ENCODE measurements at places on chromosomes 1 and 21. TPM values are rescaled to one million over a fixed set of nuclear protein-coding genes. Genes with fewer than 3 reads are reported as not detected.

DNA sequence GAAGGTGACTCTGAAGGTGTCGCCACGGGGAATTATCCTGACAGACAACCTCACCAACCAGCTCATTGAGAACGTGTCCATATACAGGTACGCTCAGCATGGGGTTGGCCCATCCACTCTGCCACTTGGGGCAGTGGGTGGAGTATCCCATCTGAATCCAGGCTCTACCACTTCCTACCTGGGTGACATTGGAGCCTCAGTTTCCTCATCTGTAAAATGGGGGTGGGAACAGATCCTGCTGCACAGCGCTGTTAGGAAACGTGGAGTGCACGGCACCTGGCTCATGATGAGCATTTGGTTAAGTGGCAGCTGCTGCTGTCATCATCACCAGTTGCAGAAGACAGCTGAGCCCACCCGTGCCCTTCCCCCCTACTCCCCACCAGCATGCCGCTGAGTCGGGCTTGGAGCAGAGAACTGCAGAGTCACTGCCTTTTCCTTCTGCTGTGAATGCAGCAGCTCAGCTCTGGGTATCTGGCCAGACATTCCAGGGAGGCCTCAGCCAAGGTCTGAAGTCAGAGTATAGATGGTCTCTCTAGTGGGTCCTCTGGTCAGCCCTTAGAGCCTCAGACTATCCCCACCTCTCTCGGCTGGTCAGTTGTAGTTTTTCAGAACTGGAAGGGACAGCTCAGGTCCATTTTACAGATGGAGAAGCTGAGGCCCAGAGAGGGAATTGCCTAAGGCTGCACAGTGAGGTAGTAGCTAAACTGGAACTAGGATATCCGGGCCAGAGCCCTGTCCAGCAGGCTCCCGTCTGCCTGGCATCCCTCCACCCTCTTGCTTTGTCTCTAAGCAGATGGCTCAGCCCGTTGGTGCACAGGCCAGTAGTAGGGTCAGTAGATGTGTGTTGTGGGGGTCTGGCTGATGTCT, 11.7 kb downstream of the LDLRAP1 start:
- H3K27me3 ChIP-seq = no peaks in the 10 kb centered on the region
- peaks cover 55% of the 10 kb centered on the region for H3K36me3 ChIP-seq
- H3K4me1 ChIP-seq = peaks cover 85% of the 10 kb centered on the region
- no peak overlapping the region for H3K4me3 ChIP-seq

GRCh38 chr1:31033598-31033997, 31.9 kb downstream of the PUM1 start:
- no peak overlapping the region for H3K4me3 ChIP-seq
- no peak for DNase-seq
- no peaks in the 10 kb centered on the region for H3K27me3 ChIP-seq
- H3K27ac ChIP-seq = no peak overlapping the region
- peaks cover 34% of the 10 kb centered on the region for H3K4me1 ChIP-seq

- no peaks in the 10 kb centered on the region for H3K36me3 ChIP-seq
- no peak overlapping the region for H3K27ac ChIP-seq
- no peak overlapping the region for H3K4me3 ChIP-seq
- DNase-seq = no peak
- peaks cover 7% of the 10 kb centered on the region for H3K27me3 ChIP-seq
Measured at GRCh38 chr1:222026280-222026679, 284.4 kb upstream of the DUSP10 start.

Gene SPRR2E
- total RNA-seq = not detected

DNA sequence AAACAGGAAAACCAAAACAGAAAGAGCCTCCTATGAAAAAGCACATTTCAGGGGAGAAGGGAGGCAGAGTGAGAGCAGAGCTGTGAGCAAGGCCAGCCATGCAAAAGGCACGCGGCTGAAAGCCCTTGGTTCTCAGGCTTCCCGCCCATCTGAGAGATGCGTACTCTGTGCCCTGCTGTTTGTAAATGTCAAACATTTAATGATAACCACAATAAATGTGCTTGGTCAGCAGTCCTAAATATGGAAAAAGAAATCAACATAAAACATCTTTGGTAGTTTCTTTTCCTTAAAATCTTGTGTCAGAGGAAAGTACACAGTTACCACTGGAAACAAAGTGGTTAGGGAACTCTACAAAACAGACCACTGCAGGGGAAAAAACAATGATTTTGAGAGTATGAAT, 283.1 kb downstream of the DSCAM start:
- no peaks in the 10 kb centered on the region for H3K4me1 ChIP-seq
- no peak overlapping the region for H3K4me3 ChIP-seq

Gene GJA5
- not detected for total RNA-seq

DNA sequence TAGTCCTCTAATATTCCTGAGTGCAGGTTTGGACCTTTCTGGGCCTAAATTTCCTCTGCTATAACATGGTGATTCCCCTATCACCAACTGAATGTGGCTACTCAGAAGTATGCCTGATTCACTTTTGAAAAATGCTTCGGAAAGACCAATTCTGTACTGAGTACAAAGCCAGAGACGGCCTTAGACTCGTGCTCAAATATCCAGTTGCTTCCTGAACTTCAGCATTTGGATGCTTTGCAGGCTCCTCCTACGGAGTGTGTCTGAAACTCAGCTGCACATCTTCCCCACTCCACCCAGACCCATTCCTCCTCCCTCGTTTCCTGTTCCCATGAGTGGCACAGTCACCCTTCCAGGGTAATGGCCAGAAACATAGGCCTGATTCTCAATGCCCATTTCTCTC, 98.4 kb upstream of the GADD45A start:
- H3K36me3 ChIP-seq = no peaks in the 10 kb centered on the region
- DNase-seq = no peak
- no peak overlapping the region for H3K27ac ChIP-seq

Gene CD52
- total RNA-seq = 1,180 TPM

Gene SEMA4A
- total RNA-seq = 16.8 TPM

Gene ADORA3
- 0.18 TPM for total RNA-seq

Gene KRTAP10-7
- not detected for total RNA-seq

Gene OR2T2
- not detected for total RNA-seq

- peaks cover 5% of the 10 kb centered on the region for H3K27me3 ChIP-seq
- H3K27ac ChIP-seq = peak within 1 kb of the TSS; percentile 80
- H3K4me3 ChIP-seq = peak within 1 kb of the TSS; percentile 87
- DNase-seq = peak; percentile 50
- H3K4me1 ChIP-seq = peaks cover 52% of the 10 kb centered on the region
Measured at GRCh38 chr1:212699625-212700222, at the start of gene BATF3. BATF3 (minus strand) TSS chr1:212699840; CDS start chr1:212699762, 78 bp downstream.

DNA sequence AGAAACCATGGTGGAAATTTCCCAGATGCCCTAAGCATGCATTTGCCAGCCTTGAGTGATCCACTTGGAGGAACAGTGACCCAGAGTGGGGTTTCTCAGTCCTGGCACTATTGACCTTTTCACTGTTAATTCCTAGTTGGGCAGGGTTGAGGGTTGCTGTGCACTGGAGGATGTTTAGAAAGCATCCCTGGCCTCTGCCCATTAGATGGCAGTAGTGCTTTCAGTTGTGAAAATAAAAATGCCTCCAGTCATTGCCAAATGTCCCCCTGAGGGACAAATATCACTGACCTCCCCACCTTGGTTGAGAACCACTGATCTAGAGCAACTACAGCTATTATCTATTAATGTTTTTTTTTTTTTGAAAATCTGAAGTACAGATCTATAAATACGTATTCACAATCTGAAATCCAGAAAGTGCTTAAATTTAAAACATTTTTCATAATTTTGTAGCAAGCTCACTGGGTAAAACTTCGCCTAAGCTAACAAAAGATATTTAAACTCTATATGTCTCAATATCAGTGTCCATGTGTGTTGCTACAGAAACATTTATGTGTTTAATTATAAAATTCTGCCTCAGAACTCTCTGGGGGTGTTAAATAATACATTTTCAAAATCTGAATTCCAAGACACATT, 27.3 kb downstream of the F3 start:
- H3K36me3 ChIP-seq = peaks cover 5% of the 10 kb centered on the region
- DNase-seq = peak; percentile 44
- H3K27me3 ChIP-seq = no peaks in the 10 kb centered on the region

Gene RIIAD1
- total RNA-seq = not detected

DNA sequence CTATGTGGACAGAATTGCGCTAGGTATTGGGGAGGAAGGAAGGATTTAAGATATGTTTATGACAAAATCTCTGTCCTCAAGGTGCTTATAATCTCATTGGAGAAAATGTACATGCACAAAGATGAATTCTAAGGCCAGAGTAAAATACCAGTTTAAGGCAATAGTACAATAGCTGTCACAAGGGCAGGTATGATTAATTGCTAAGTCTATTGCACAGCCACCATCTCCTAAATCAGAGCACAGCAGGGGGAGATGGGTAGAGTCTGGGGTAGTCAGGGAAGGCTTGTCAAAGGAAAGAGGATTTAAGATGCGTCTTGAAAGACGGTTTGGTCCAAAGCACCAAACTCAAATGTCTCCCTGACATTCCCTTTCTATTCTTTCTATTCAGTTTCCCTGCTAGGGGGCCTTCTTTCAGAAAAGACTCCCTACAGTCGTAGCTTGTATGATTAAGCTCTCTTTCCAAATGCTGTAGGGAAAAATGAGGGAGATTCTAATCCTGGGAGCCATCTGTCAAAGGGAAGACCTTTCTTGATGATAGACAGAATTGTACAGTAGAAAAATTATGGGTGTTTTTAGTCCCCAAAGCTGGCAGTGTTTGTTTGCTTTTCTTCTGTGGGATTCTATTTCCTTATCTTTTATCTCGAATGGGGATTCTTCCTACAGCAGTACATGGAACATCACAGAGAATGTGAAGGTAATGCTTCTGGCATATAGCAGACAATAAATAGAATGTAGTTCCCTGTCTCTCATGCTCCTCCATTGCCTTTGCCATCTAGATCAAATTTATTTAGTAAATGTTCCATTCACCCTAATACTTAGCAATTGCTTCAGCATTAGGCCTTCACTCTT, 107.6 kb upstream of the NFIA start:
- peaks cover 9% of the 10 kb centered on the region for H3K27me3 ChIP-seq
- H3K36me3 ChIP-seq = no peaks in the 10 kb centered on the region
- no peak overlapping the region for H3K4me3 ChIP-seq

DNA sequence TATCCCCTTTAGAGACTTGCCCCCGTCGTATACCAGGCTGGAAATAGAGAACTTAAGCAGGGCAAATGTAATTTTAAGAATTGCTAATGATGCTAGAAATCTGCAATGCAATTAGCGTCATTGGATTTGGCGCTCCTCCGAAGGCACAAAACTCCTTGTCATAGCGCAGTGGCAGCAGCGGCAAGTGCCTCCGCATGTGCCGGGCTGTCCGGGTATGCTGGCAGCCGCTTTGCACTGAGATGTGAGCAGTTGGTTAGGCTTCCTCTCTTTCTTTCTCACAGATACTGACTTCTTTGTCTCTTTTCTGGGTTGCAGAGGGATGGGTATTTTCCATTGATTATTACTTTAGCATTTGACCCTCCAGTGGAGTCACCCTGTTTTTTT, 193.4 kb upstream of the LMO4 start:
- DNase-seq = no peak
- H3K4me3 ChIP-seq = no peak overlapping the region
- H3K36me3 ChIP-seq = no peaks in the 10 kb centered on the region
- peaks cover 13% of the 10 kb centered on the region for H3K4me1 ChIP-seq
- no peak overlapping the region for H3K27ac ChIP-seq

DNA sequence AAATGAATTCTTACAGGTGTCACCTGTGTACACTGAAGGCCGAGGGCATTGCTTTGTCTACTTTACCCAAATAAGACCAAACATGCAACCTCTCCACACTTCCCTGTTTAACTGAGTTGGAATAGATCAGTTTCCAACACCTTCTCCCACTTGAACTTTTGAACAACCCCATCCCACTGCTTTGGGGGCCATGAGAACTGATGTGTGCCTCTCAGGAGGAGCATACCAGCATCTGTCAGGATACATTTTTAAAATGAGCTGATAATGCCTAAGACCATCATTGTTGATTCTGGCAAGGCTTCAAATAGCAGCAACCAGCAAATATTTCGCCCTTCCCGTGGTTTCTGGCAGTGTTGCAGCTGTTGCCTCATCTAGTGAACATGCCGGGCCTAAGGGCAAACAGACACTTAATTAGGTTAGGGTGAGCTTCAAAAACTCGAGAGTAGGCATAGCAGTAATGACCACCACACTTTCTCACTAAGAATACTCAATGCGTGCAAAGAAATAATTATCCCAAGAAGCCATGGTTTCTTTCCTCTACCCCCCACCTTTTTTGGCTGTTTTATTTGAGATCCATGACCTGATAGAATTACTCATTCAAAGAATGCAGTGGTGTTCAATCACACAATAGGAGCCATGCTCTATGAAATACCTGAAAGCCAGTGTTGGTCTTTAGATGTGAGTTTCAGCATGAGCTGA, 63.7 kb downstream of the MAP10 start:
- DNase-seq = no peak
- H3K4me1 ChIP-seq = peaks cover 5% of the 10 kb centered on the region
- peaks cover 4% of the 10 kb centered on the region for H3K27me3 ChIP-seq
- no peak overlapping the region for H3K4me3 ChIP-seq
- no peaks in the 10 kb centered on the region for H3K36me3 ChIP-seq
- no peak overlapping the region for H3K27ac ChIP-seq

GRCh38 chr1:184590163-184590750, 164.4 kb downstream of the EDEM3 start:
- H3K27ac ChIP-seq = no peak overlapping the region
- H3K36me3 ChIP-seq = no peaks in the 10 kb centered on the region
- no peak for DNase-seq
- no peak overlapping the region for H3K4me3 ChIP-seq

DNA sequence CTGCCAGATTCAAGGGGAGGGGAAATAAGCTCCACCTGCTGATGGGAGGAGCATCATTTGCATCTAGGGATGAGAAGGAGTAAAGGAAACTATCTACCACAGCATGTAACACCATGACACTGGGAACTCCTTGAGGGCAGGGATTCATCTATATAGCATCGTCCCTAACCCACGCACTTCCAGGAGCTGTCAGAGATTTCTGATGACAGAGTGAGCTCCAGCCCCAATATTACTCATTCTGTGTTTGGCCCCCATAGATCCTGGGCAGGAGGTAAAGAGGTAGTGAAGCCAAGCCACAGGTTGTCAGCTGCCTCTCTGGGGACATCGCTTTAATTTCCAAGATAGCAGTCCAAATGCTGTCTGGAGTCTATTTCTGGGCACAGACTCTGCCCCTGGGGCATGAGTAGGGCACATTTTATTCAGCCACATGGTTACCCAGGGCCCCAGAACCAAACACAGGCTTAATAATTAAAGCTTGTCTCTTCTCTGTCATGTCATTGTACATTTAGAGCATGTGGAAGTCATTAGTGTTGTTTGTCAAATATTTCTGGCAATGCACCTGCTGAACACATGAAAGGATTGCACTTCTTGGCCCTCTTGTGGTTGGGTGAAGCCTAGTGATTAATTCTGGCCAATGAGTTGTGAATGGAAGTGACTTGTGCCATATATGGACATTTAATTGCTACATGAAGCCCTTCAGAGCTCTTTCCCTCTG, 105.9 kb upstream of the POU3F1 start:
- no peak for DNase-seq
- no peak overlapping the region for H3K4me3 ChIP-seq
- no peak overlapping the region for H3K27ac ChIP-seq
- H3K4me1 ChIP-seq = no peaks in the 10 kb centered on the region

DNA sequence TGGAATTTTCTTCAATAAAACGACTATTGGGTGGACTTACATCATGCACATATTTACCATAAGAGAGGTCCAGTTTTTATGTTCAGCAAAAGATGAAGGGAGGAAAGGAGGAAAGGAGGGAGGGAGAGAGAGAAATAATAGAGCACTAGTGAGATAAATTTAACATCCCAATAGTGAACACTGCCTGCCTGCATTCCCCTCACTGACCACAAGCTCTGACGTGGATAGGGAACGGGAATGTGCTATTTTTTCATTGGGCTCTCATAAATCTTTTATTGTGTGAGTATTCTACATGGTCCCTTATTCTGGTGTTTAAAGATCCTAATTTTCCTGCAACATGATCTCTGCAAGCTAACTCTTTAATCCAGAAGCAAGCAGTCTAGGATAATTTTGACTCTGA, 82.1 kb downstream of the TTC3 start:
- no peak overlapping the region for H3K27ac ChIP-seq
- H3K4me1 ChIP-seq = peaks cover 9% of the 10 kb centered on the region
- DNase-seq = no peak
- no peaks in the 10 kb centered on the region for H3K27me3 ChIP-seq
- H3K36me3 ChIP-seq = peaks cover 41% of the 10 kb centered on the region

Data from activated CD8-positive, alpha-beta T cell treated with anti-CD3 and anti-CD28 coated beads, Interleukin-2, amount 10 ng/mL, durations not matched to agents 7 days and 5 days (primary cell).